Fibroblast of pulmonary artery (primary cell): ENCODE measurements at places on chromosomes 13 and 19.

DNA sequence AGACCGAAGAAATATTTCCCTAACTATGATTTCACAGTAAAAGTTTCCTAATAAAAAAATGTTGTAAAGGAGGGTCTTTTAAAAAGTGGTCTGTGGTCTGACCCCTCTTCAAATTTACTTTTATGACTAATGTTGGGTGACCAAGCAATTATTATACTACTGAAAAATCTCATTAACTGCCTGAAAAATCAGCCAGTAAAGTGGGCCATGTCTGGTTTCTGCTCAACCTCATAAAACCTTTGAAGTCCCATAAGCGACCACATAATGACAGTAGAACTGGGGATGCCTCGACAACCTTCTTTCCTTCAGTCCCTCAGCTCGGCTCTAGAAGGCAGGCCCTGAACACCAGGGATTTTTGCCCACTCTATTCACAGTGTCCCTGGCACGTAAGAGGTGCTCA lies 434.3 kb downstream of the EFNB2 start:
- no peak for DNase-seq

- DNase-seq, result no peak
Observed at GRCh38 chr13:30898070-30898469, 8.0 kb upstream of the MEDAG start.

GRCh38 chr13:40101708-40102359 lies 446.4 kb downstream of the COG6 start:
- no peak for DNase-seq

DNA sequence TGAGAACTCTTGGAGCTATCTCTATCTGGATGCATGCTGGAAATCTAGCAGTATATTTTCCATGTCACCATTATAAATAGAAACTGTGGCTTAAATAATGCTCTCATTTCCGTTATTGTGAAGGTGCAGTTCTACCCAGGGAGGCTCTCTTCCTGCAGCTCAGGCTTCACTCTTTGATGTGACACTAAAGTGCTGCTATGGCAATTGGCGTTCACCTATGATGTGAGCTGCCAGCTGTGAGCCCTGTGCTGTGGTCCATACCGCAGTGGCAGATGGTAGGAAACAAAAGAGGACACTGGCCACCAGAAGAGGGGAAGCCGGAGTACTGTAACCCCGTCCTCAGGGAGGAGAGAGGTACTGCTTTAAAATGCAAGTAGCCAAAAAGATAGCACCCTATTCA lies 40.6 kb upstream of the ZNF681 start:
- DNase-seq, result no peak

- DNase-seq, result no peak
Observed at GRCh38 chr13:30300596-30300995, 6.8 kb downstream of the KATNAL1 start.

DNA sequence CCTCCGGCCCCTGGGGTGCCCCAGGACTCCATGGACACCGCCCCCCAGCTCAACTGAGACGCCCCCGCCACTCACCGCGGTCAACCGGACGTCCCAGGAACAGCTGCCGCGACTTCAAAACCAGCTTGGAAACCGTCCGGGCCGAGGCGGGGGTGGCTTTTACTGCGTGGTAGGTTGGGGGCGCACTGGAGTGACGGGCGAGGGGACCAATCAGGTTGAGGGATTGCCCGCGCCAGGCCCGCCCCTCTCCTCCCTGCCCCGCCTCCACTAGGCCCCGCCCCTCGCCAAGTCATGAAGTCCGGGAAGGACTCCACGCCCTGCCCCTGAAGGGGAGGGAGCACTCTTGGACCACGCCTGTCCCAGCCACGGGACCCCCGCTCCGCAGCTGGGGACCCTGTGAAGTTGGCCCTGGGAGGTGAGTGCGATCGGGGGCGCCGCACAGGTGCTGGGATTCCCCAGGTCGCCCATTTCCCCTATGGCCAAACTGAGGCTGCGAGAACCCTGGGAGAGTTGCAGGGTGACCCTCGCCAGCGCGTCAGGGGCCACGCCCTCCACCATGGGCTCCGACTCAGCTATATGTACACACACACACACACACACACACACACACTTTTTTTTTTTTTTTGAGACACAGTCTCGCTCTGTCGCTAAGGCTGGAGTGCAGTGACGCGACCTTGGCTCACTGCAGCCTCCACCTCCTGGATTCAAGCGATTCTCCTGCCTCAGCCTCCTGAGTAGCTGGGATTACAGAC lies at the start of gene PLIN3:
TSS of gene PLIN3 (minus strand) at position 134 of the 752 bp plus-strand sequence. CDS start 6,273 bp downstream, outside the sequence.
- peak; percentile 96 for DNase-seq

- DNase-seq, result no peak
Observed at GRCh38 chr13:109644069-109644750, 142.2 kb downstream of the IRS2 start.

GRCh38 chr19:11145536-11145924 lies 10.1 kb downstream of the SPC24 start:
- no peak for DNase-seq

- DNase-seq, result no peak
Observed at GRCh38 chr19:16581145-16581970, 9.1 kb upstream of the SLC35E1 start.

- DNase-seq, result peak; percentile 86
Observed at GRCh38 chr13:41648314-41648935, 191.1 kb downstream of the RGCC start.

GRCh38 chr19:1066748-1067340 lies at the start of gene ARHGAP45:
TSS of gene ARHGAP45 (plus strand) at chr19:1067167. CDS start at chr19:1067406, 239 bp downstream.
- no peak for DNase-seq

- DNase-seq, result peak; percentile 75
Observed at GRCh38 chr19:36973021-36973843, 57.1 kb downstream of the ZNF568 start.

- no peak for DNase-seq
Observed at GRCh38 chr19:17877696-17878095, 6.0 kb downstream of the SLC5A5 start.

DNA sequence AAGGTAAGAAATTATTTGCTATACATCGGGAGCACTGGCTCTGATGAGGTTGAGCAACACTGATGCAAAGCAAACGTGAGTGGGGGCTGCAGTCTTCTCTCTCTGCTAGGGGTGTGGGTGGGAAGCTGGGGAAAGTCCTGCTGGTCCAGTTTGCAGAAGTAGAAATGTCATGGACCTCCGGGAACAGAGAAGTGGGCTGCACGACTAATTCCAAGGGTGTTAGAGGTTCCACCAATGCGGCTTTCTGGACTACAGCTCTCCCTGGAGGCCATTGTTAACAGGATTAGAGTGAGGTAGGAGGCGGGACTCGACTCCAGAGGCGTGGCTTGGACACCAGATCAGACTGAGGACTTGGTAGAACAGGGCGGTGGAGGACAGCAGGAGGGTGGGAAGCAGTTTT lies 5.7 kb upstream of the FBXO27 start:
- DNase-seq, result peak; percentile 47

DNA sequence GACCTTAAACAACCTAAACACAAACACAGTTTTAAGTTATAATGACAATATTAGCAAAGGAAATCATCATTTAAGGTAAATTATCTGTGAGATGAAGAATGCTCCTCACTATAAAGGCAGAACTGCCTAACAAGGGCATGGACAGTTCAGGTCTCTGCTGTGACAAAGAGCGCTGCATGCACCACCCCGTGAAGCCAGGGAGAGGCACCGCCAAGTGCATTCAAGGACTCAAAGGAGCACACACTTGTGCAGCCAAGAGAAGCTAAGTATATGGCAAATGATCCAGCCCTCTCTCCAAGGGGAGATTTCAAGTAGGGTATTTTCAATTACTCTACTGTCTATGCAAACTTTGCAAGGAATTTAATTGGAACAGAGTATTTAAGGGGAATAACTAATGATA lies 126.0 kb downstream of the RAP2A start:
- DNase-seq, result no peak

DNA sequence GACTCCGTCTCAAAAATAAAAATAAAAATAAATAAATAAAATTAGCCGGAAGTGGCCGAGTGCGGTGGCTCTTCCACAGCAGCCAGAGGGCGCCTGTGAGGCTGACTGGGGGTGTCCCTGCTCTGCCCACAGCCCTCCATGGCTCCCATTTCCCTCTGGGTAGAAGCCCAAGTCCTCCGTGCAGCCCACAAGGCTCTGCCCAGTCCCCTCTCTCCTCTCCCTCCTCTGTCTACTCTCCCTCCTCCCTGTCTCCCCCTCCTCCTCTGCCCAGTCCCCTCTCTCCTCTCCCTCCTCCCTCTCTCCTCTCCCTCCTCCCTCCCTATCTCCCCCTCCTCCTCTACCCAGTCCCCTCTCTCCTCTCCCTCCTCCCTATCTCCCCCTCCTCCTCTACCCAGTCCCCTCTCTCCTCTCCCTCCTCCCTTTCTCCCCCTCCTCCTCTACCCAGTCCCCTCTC lies 20.4 kb downstream of the MISP start:
- peak; percentile 68 for DNase-seq

GRCh38 chr19:17757125-17757524 lies 5.8 kb downstream of the FCHO1 start:
- DNase-seq, result peak; percentile 64
